Activated CD8-positive, alpha-beta memory T cell treated with anti-CD3 and anti-CD28 coated beads for 1 hour (primary cell): ENCODE measurements at places on chromosomes 12 and 14.
A peak's percentile ranks its signal among the peaks of the same experiment; 100 is the strongest.

GRCh38 chr12:75444429-75445136, 36.0 kb upstream of the GLIPR1 start:
- DNase-seq, result no peak

- no peak for DNase-seq
Observed at GRCh38 chr12:123987022-123987421, 14.0 kb downstream of the ZNF664 start.

DNA sequence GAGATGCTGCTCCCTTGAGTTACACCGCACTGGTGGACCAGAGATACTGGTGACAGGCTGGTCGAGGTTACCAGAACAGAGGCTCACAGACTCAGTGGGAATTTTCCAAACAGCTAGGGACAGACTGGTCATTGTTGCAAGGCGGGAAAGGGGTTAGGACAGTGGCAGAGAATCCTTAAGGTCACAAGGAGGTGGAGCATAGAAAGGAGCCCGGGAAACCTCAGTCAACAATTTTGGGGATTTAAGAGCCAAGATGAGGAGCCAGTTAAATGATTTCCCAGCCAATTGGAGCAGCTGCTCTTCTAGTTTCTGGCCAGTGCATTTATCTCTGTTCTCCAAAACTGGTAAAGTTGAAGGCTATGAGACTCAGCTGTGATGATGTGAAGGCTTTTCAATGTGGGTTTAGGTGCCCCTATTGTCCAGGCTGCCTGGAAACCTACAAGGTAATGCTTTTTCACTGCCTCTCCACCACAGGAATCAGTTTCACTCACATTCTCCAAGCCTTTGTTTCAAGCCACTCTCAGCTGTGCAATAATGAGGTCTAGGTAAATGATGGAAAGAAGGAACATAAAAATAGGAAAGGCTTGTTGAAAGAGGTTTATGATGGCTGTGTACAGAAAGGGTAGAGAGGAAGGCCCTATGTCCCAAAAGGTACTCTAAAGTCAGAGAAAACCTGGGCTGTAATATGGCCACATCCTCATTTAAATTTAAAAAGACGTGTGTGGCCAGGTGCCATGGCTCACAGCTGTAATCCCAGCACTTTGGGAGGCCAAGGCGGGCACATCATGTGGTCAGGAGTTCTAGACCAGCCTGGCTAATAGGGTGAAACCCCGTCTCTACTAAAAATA, 7.0 kb upstream of the TNS2 start:
- no peak for DNase-seq

GRCh38 chr12:79934281-79935020, 446 bp downstream of the PPP1R12A start:
- DNase-seq, result peak; percentile 8

- DNase-seq, result no peak
Observed at GRCh38 chr12:53696285-53696654, 20.4 kb upstream of the ATP5MC2 start.

DNA sequence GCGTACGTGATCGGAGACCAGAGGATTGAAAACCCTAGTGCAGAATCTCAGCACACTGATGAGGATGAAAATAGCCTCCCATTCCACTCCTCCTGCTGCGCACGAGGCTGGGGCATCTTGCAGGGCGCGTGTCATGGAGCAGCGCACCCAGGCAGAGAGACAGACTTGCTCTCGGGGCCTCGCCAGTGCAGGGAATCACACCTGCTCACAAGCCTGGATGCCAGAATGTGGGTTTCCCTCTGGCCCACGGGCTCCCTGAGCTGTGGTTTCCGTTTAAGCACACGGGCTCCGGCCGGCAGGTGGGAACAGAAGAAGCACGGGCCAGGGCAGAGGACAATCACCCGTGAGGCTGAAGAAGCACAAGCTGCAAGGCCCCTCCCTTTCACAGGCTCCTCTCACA, 2.0 kb downstream of the FGF6 start:
- DNase-seq, result no peak

- DNase-seq, result no peak
Observed at GRCh38 chr12:2490831-2491230, 303.9 kb upstream of the FKBP4 start.

DNA sequence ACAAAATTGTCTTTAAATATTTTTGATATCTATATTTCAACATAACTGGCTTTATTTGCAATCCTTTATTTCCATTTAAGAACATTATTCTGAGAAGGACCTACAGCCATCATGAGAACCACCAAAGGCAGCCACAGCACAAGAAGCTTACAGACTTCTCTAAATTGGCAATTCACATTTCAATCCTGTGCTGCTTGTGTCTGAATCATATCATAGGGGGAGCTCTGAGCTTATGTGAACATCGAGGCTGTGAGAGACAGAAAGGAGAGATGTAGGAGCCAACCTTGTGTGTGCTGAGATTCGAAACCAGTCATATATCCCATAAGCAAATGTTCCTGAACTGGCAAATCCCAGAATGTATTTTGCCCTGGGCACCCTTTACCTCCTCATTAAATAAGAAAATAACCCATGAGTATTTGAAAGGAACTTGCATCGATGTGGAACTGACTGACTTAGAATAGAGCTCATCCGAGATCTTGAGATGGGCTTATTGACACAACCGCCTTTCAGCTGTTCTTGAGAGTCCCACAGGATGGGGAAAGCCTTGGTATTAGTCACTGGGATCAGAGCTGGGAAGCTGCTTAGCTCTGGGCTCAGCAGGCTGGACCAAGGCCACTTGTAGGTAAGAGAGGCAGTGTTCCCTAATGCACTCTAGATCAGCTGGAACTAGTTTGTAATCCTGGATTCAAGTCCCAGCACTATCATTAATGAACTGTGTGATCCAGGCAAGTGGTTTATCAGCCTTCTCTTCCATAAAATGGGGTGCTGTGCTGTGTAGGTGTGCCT, 329.8 kb downstream of the CACNA1C start:
- DNase-seq, result no peak

DNA sequence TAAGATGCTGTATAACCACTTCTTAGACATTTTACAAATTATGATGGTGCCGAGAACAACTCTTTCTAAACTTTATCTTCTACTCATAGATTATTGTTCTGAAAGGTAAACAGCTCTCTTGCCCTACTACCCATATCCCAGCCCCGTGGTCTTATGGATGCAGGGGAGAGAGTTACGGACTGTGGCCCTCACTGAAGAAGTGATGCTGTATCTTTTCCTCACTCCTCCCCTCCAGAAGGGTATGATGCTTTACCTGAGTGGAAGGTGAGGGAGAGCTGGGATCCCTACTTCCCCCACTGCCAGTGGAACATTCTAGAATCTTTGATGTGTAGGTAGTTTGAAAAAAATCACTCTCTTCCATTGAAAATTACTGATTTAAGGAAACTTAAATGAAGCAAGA, 3.5 kb downstream of the TSHR start:
- DNase-seq, result no peak

- DNase-seq, result peak; percentile 68
Observed at GRCh38 chr12:21501258-21502163, at the start of the genes GOLT1B and RECQL. TSS of gene GOLT1B (plus strand) at chr12:21501789. CDS start at chr12:21501924, 135 bp downstream. TSS of gene RECQL (minus strand) at chr12:21501635. CDS start at chr12:21499570, 2,065 bp downstream.

- DNase-seq, result no peak
Observed at GRCh38 chr12:6603095-6603567, 4.0 kb downstream of the CHD4 start.

DNA sequence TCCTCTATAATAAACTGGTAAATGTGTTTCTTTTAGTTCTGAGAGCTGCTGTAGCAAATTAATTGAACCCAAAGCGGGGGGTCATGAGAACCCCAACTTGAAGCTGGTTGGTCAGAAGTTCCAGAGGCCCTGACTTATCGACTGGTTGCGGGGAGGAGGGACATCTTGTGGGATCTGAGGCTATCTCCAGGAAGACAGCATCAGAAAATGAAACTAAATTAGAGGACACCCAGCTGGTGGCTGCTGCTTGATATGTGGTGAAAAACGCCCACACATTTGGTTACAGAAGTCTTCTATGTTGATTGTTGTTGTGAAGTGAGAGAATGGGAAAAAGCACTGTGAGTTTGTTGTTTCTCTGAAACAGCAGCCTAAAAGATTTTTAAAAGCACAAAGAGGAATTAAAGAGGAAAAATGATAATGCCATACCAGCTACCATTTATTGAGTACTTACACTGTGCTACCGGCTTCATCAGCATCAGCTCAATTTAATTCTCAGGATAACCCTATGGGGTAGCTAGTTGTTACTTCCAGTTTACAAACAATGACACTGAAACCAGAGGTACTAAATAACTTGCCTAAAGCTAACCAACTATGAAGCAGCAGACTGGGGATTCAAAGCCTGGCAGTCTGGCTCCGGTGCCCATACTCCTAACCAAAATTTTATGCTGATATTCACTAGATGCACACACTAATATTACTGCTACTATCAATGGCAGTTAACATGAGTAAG, 24.3 kb downstream of the DDX24 start:
- DNase-seq, result no peak

DNA sequence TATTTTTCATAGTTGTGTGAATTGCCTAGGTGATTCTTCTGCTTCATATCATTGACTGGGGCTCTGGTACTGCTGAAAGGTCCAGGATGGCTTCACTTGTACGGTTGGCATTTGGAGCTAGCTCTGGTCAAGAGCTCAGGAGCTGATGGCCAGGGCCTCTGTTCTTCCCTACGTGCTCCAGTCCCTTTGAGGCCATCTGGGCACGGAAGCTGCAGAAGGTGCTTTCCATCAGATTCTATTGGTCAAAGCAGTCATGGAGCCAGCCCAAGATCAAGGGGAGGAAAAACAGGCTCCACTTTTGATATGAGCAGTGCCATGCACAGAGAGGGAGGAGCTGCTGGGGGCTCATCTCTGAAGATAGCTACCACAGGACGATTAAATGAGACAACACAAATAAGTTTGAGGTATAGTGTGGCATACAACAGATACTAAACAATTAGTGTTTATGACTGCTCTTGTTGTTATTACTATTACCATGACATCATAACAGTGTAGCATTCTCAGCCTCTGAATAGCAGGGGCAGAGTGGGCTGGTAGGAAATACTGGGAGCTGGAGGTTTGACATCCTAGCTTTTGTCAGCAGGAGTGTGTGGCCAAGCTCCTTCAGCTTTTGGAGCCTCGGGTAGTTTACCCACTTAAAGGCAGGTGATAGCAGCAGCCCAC, 10.4 kb downstream of the KRT83 start:
- no peak for DNase-seq

- no peak for DNase-seq
Observed at GRCh38 chr12:116302166-116303058, 24.9 kb upstream of the MED13L start.

DNA sequence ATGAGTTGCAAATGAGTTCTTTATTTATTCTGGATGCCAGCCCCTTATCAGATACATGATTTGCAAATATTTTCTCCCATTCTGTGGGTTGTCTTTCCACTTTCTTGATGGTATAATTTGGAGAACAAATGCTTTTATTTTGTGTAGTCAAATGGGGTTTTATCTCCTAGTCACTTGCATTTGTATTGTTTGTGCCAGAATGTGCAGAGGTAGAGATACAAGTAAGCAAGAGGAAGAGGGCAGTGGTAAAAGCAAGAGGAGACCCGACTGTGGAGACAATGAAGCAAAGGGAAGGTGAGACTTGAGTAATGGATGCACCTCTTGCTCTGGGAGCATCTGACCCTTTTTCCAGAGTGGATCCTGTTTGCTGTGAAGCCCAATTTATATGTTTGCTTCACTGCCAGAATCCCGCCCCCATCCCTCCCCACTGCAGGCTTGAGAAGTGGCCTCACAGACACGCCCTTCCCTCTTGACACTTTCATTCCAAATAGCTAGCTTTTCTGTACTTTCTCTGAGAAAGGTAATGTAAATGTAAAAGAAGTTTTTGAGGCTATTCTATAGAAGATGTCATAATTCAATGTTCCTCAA, 786 bp upstream of the PFKM start:
- no peak for DNase-seq

DNA sequence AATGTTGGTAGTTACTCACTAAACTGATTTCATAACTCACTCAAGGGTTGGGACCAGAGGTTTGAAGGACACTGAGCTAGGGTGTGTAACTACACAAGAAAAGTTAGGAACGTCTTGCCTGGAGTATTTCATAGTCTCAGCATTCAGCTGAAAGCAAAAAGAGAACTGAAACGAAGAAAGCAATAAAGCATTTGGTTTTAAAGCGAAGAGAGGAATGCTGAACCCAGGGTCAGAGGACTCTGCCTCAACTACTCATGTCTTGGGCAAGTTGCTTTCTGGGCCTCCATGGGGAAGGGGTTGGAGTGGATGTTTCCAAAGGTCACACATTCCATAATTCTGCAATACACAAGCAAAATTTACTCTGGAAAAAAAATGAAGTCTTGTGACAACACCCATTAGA, 1.4 kb downstream of the GNS start:
- DNase-seq, result no peak

DNA sequence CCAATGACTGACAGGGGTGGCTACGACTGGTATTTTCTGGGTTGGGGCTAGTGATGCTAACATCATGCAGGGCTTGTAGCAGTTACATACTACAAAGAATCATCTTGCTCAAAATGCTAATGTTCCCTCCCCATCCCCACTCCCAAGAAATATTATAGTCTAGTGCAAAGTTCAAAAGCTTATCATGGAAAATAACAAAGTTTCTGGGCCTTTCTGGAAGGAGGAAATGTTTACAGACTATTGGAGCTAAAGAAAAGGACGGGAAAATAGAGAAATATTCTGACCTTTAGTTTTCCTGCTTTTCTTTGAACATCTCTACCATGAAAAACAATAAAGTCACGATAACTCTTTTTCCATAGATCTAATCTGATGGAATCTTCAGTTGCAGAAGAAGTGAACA, 23.2 kb downstream of the GSG1 start:
- DNase-seq, result no peak

- no peak for DNase-seq
Observed at GRCh38 chr12:132520421-132521199, 30.7 kb downstream of the FBRSL1 start.

- no peak for DNase-seq
Observed at GRCh38 chr12:61687407-61687806, 572.8 kb upstream of the USP15 start.

DNA sequence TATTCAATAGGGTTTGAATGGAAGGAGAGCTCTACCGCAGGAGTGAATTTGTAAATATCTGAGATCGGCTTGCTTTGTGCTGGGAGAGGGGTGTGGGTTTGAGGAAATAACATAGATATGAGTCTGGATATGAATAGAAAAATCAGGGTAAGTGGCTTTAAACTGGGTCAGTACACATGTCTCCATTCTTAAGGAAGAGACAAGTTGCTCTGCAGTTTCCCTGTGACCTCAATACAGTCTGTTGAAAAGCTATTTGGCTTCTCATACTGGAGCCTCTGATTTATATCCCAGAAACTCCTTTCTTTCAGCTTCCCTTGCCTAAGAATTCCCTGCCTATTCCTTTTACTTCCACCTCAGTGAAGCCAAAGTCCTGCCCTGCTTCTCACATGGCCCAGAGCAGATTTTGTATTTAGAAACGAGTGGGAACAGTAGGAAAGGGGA, 153.5 kb upstream of the ATF7IP start:
- DNase-seq, result no peak

- DNase-seq, result no peak
Observed at GRCh38 chr12:6692888-6693287, 3.7 kb upstream of the ZNF384 start.

- DNase-seq, result no peak
Observed at GRCh38 chr12:46124132-46124847, 133.9 kb upstream of the SCAF11 start.

GRCh38 chr12:13777374-13777773, 204.0 kb downstream of the GRIN2B start:
- DNase-seq, result no peak
